ENCODE measurements at places on chromosomes 3 and 15.

DNA sequence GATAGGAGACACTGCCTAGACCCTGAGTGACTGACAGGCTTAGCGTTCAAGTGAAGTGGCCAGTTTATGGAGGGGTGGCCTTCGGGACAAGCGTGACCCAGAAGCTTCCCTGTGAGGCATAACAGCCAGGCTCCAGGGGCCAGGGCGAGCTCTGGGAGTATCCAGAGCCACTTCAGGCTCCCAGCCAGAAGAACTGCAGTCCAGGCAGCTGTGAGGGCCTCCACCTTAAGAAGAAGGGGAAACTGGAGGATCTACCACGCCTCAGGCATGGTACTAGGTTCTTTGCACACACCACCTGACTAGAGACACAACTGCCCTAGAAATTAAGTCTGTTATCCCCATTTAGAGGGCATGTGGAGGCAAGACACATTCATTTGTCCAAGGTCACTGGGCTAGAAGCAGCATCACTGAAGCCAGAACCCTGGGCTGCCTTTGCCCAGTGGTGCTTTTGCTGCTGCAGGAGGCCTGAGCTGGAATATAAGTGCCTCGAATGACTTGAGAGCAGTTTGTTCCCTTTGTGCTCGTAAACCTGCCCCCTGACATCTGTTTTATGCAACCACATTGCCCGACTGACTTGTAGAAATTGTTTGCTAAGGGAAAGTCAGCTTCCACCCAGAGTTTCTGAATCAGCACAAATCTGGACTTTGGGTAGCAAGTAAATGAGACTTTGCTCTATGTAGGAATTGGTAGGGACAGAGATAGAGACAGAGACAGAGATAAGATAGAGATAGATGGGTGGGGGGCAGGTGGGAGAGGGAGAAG lies 23.3 kb downstream of the RASGRF1 start:
- no peak for DNase-seq

DNA sequence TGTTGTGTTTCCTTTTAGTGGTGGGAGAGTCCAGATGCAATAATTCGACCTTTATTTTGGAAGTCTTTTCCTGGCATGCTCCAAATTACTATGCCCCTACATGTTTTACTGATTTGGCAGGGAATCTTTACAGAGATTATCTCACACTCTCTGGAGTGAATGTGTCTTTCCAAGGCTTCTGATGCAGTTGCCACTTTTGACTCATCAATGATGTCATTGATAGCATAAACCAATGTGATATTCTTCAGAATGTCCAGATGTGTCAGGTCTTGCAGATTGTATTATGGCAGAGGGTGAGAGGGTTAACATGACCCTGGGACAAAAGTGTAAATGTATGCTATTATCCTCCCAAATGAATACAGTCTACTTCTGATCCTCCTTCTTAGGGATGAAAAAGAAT lies 9.7 kb downstream of the RTP4 start:
- no peak for DNase-seq

DNA sequence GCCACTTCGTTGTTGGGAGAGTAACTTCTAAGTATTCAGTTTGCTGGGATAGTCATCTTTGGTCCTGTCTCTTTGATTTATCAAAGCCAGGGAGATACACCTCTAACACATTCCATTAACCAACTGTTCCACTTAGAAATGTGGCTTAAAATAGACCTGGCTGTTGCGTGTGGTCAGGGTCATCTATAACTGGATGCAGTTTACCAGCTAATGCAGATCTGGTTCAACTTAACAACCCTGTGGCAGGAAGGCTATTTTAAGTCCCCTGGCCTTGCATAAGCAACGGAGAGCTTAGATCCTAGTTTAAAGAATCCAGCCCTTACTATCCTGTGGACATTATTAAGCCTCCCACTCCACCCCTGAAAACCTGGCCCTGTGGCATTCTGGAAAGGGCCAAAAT lies 28.1 kb upstream of the CAPN3 start:
- no peak for DNase-seq

DNA sequence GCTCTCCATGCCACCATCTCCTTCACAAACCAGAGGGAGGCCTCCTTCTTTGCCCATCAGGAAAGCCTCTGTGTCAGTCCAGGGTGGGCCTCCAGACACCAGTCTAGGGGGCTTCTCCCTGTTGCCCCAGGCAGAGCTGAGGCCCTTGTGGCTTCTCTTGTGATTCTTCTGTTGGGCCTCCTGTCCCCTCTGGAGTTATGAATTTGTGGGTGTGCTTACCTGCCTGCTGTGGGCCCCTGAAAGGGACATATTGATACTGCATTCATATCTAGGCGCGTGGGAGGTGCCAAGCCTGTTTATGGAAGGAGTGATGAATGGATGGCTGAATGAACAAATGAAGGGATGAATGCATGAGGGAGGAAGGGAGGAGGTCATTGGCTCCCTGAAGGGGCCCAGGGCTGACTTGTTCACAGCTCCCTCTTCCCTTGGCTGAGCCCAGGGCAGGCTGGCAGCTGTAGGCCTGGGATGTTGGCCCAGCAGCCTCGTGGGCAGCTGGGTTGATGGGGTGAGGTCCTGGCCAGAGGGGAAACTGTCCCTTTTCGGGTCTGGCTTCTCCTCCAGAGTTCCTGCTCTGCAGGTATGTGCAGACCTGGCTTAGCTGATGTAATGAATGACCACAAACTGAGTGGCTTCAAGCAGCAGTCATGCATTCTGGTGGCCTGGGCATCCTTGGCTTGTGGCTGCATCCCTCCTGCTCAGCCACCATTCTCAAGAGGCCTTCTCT lies 195.4 kb downstream of the GOLGA6L6 start:
- no peak for DNase-seq

DNA sequence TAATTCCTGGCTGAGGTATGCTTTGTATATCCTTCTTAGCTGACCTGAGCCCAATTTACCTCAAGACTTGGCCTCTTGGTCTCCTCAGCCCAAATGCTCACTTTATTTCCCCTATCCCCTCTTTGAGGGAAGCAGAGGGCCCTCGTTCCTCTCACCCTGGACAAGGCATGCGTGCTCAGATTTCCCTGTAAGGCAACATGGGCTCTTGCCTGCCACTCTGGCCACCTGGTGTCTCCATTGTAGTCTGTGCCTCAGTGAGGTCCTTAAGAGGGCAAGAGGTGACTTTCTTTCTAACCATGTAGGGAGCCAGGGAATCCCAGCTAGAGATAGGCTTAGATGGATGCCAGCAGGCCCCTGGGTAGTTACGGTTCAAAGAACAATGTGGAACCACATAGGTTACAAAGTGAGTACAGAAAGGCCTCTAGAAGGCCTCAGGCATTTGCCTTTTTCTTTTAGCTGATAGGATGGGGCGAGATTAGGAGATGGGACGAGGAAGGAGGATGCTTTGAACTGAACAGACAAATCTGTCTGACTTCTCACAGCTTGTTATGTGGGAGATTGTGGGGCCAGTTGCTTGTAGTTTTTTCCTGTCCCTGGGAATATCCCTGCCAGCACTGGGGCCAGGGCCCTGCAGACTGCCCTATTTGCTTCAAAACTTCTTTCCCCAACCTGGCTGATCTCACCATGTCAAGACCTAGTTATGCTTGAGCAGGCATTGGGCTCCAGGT lies 1.1 kb upstream of the INTS14 start:
- no peak for DNase-seq

- DNase-seq = no peak
These were observed 14.3 kb downstream of the ZIC1 start for GRCh38 chr3:147423537-147423797.

- DNase-seq = no peak
These were observed 89.5 kb upstream of the ATP2B2 start for GRCh38 chr3:10594915-10595314.

DNA sequence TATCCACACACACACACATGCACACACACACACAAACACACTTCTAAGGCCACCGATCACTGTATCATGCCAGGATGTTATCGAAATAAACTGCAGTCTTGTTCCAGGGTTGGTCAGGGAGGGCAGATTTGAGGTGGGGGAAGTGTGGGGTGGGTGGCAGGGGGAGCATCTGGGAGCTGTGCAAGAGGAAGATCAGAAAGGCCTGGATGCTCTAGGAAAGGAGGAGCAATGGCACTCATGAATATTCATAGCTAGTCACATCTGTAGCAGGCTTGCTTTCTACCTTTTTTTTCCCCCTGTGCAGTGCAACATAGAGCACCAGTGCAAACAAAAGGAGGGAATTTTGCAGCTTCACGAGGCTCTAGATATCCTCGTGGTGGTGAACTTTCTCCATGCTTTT lies 84.9 kb downstream of the MEIS2 start:
- no peak for DNase-seq

DNA sequence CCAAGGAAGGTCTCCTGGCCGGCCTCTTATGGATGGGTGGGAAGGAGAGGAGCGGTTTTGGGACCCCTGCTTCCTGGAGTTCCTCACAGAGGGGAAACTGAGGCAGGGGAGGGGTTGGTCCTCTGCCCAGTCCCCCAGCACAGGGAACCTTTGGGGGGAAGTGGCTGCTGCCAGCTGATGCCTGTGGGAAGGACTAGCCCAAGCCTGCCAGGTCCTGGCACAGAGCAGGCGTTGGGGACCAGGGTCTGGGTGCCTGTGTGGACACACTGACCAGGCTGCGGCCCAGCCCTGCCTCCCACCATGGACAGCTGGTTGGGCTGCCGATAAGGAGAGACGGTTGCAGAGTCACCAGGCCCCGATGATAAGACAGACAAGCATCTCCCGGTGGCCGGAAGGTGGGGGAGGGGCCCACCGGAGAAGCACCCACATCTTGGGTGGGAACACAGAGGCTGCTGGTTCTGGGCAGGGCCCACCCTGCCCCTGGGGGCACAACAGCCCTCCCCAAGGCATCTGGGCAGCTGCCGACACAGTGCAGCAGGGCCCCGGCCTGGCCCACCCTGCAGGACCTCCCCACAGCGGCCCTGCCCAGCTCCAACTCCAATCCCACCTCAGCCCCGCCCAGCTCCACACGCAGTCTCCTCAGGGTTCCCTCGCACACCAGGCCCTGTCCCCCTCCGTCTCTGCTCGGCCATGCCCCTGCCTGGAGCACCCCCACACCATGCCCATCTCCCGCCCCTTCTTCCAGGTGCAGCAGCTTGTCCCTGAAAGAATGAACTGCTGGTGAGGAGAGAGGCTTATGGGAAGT lies 50.7 kb downstream of the DNAJB8 start:
- no peak for DNase-seq

DNA sequence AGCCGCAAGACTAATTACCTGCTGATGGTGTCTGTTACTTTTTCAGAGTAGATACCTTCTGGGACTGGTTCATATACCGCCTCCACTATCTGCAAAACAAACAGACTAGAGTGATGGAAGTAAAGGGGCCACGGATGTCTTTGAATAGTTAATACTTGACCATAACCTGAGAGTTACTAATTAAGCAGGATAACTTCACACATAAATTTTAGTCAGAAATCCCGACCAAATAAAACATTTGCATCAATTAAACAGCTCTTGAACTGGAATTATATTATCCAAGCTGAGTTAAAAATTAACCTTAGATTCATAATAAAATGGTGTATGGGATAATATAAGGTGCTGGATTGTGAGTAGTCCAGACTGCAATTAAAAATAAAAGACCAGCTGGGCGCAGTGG lies 167.7 kb downstream of the NEK10 start:
- no peak for DNase-seq

- DNase-seq = no peak
These were observed at the start of gene KCNMB3 for GRCh38 chr3:179250803-179251476. Gene KCNMB3, minus strand, starts transcription at chr3:179251114. Its CDS starts 124 bp downstream, at chr3:179250990.

GRCh38 chr3:195866686-195867511 lies 41.5 kb downstream of the TNK2 start:
- no peak for DNase-seq

GRCh38 chr3:186280737-186281136 lies 81.3 kb downstream of the DGKG start:
- DNase-seq = no peak

DNA sequence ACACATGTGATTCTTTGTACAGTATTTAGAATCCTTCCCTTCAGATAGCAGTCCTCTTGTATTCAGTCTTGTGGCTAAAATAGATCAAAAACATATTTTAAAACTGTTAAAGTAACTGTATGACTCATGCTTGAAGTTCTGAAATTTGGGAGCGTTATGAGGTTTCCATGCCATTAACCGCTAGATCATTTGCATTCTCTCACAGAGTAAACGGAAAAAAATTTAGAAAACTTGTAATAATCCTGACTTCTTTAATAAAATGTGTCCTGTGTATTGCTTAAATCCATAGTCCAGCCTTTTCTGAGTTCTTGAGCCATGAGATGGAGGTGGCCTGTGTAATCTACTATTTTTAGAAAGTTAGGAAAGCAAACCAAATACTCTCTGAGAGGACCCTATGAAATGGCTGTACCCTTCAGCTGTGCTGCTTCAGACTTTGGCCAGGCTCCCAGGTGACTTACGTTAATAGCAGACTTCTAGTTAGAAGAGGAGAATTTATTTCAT lies 33.8 kb downstream of the MBNL1 start:
- DNase-seq = no peak

DNA sequence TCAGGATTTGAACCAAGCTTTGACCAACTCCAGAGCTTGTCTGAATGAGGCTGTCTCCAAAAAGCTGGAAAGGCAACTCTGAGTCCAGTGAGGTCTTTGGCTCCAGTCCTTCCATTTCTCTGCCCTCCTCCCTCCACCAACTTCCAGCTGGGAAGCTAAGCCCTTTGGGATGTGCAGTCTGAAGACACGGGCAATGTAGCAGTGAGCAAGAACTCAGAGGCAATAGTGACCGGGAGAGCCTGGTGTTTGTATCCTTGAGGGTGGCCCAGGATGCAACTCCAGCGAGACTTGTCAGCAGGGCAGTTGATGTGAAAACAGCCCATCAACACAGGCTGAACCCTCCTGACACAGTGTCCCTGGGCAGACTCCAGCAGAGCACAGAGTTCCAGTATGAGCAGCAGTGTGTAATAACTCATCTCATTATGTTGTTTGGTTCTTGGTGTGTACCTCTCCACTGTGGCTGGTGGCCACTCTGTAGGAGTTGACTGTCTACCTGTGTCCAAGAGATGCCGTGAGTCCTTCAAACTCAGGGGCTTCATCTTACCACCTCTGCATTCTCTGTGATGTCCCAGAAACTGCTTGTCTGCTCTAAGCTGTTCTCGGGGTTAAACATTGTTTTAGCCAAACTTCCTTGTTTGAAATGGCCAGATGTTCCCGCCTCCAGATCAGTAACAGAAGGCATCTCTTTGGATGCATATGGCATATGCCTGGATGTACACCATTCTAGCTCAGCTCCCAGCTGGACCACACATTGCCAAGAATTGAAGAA lies 6.6 kb downstream of the CDCP1 start:
- DNase-seq = no peak

- DNase-seq = peak; percentile 60
These were observed 100.2 kb downstream of the GHSR start for GRCh38 chr3:172347895-172348679.

GRCh38 chr15:54608876-54609835 lies 587.6 kb downstream of the RSL24D1 start:
- no peak for DNase-seq

DNA sequence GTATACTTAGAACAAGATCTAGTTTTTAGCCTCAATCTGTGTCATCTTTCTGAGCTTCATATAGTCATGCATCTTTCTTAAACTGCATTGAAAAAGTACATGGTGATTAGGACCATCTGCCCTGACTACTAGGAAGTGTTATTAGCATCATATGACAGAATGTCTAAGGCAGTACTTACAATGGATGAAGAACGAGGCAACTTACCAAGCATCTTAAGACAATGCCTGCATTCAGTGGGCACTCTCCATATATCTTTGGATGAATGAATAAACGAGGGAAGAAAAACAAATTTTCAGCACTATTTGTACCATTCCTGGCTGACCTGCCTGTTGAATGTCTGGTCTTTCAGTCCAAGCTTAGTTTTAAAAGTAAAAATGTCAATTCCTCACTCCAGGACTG lies 185.4 kb upstream of the EPHA3 start:
- no peak for DNase-seq

GRCh38 chr3:170490828-170491560 lies 72.3 kb downstream of the CLDN11 start:
- DNase-seq = no peak
